Smooth muscle cell of the brain vasculature (primary cell): ENCODE measurements at places on chromosomes 3 and 15.

- no peak for DNase-seq
Observed at GRCh38 chr3:172982736-172983364, 158.2 kb downstream of the SPATA16 start.

DNA sequence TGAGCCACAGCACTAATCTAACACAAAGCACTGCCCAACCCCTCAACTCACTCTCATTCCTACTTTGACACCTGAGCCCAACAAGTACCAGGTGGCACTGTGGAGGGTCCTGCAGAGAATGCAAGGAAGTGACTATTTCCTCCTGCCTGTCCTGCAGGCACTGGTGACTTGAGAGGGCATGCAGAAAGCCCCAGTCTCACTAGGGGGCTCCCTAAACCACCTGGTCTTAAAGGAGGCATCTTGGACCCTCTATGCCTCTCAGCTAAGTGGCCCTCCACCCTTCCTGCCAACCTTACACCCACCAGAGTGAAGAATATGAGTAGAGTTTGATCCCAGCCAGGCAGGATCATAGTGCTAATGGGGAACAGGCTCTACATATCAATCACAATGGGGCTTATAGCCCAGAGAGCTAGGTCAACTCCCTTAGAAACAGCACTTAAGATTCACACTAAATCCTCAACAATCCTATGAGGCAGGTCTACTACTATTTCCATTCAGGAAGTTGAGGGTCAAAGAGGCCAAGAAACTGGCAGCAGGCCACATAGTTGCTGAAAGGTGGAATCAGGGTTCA lies 15.2 kb downstream of the TRAIP start:
- no peak for DNase-seq

GRCh38 chr3:105440113-105440512 lies 73.4 kb downstream of the ALCAM start:
- no peak for DNase-seq

GRCh38 chr15:40306371-40306770 lies 1.4 kb downstream of the PLCB2 start:
- DNase-seq = no peak

GRCh38 chr3:32719335-32719734 lies 34.3 kb downstream of the CNOT10 start:
- no peak for DNase-seq

- no peak for DNase-seq
Observed at GRCh38 chr3:176697284-176697889, 499.9 kb downstream of the TBL1XR1 start.

DNA sequence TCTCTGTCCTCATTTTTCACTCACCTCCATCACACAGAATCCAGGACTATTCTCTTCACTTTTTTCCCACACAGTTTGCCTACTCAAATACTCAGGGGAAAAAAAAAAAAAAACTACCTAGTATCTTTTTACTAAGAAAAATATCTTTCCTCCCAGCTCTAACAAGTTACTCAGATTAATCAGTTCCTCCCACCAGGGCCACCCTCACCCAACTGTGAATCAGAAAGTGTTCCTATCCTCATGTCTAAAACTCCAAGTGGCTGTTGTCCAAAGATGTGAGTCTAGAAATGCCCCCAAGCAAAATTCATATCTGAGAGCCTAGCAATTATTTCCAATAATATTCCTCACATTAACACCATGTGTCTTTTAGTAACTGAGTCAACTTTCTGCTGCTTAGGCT lies 268.0 kb downstream of the ERC2 start:
- no peak for DNase-seq

GRCh38 chr3:196397941-196398340 lies 34.3 kb downstream of the UBXN7 start:
- DNase-seq = no peak

GRCh38 chr15:77023576-77024272 lies 28.8 kb downstream of the PSTPIP1 start:
- no peak for DNase-seq
